Left hindlimb (tissue), 1 donor: ENCODE measurements at places on chromosomes 12 and 14.

GRCh38 chr12:50052964-50053363 is 4.4 kb upstream of the ASIC1 start:
- no peak for DNase-seq

- no peak for DNase-seq
Measured at GRCh38 chr12:95224202-95225170, 6.9 kb downstream of the VEZT start.

- DNase-seq: no peak
Measured at GRCh38 chr14:28777471-28778137, 11.0 kb downstream of the FOXG1 start.

DNA sequence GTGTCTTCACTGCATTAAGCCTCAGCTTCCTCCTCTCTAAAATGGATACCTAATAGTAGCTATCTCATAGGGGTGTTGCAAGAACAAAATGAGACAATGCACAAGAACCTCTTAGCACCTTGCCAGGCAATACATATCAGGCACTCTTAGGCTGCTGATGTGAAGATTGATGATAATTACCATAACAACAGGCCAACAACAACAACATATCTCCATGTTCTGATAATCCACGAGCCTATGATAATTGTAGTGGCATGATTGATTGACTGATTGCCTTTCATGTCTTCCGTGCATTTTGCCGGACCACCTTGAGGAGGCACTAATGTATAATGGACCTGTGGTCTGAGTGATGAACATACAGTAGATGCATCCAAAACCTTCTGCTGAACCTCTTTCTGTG is 50.7 kb upstream of the WSCD2 start:
- DNase-seq: no peak

- DNase-seq: no peak
Measured at GRCh38 chr14:89248411-89249064, 168.5 kb downstream of the FOXN3 start.

DNA sequence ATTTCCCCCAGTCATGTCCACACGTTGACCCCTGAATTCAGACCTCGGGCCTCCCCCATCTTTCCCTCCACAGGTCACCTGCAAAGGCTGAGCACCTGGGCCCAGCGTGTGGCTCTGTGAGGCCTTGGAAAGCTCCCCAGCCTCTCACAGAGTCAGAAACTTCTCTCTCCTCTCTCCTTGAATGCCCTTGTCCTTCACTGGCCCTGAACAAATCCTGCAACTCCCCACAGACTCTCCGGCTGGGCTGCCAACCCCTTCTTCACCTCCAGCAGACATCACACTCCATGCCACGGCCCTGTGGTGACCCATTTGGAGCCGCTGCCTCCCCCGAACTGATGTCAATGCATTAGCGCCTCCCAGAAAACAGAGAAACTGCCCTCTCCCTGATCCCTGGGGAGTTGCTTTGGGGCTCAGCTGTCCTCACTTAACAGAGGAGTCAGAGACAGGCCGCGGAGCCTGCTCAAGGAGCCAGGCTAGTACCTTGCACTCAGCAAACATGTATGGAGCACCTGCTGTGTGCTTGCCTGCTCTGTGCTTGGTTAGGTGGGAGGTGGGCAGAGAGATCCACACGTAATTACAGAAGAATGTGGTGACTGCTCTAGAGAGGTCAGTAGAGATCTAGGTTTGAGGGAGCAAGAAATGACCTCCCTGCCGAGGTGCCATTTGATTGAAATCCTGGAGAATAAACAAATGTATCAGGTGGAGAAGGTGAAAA is 99.2 kb upstream of the PWP1 start:
- no peak for DNase-seq

GRCh38 chr14:40100544-40101196 is 668.4 kb upstream of the FBXO33 start:
- DNase-seq: no peak

- peak; percentile 44 for DNase-seq
Measured at GRCh38 chr12:123050331-123050831, 69.9 kb downstream of the ARL6IP4 start.

DNA sequence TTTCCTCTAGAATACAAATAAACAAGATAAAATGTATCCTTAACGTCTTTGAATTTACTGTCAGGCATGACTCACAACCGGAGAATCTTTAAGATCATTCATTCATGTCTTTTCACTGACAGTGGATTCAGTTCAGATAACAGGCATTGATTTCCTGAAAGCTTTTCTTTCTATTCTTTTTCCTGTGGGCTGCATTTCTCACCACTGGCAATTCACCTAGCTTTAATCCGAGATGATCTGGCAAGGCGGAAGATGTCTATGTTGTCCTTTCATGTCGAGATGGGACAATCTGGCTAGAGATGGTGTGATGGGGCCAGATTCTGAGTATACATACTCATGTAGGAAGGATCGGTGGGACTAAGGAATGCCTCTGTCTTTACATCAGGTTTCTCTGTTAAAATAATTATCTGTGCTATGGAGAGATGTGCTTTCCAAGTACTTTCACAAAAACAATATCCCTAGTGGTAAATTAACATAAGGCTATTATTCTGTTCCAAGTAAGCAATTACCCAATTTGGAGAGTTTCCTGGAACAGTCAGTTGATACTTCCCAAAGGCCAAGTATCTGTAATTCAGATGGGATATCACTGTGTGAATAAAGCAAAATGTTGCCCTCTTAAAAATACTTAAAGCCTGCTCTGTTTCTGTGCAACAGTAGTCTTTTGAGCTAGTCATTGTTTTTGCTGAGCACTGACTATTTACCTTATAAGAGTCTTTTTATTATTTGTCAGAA is 17.8 kb downstream of the ACSS3 start:
- no peak for DNase-seq

- DNase-seq: no peak
Measured at GRCh38 chr14:95699412-95699811, 13.2 kb downstream of the TCL1B start.

GRCh38 chr12:51171884-51172514 is 936 bp downstream of the TFCP2 start:
- no peak for DNase-seq

DNA sequence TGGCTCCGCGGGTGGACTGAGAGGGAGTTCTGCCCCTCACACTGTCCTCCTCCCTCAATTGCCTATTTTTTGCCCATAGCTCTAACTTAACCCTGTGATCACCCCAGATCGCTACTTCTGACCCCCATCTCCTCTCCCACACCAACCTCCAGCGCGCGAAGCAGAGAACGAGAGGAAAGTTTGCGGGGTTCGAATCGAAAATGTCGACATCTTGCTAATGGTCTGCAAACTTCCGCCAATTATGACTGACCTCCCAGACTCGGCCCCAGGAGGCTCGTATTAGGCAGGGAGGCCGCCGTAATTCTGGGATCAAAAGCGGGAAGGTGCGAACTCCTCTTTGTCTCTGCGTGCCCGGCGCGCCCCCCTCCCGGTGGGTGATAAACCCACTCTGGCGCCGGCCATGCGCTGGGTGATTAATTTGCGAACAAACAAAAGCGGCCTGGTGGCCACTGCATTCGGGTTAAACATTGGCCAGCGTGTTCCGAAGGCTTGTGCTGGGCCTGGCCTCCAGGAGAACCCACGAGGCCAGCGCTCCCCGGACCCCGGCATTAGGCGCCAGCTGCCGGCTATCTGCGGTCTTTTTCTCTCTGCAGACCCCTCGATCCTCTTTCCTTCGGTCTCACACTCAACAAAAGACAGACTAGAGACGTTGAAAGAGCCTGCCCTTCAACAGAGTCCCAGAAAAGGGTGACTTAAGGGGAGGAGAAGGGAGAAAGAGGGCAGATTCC is 3.0 kb upstream of the TBX3 start:
- DNase-seq: peak; percentile 38

DNA sequence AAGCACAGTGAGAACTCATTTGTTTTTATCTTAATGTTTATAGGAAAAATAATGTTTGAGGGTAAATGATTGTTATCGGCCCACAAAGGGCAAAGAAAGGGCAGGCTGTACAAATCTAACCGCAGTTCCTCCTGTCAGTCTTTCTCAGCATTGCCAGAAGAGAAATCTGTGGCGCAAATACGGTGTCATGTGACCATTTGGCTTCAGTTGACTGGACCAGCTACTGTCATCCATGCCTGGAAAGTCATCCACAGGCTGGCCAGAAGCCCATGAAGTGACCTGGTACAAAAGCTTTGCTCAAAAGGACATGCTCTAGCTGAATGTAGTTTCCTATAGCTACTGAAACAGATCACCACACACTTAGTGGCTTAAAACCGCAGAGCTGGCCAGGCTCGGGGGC is 43.6 kb downstream of the HCAR2 start:
- no peak for DNase-seq

DNA sequence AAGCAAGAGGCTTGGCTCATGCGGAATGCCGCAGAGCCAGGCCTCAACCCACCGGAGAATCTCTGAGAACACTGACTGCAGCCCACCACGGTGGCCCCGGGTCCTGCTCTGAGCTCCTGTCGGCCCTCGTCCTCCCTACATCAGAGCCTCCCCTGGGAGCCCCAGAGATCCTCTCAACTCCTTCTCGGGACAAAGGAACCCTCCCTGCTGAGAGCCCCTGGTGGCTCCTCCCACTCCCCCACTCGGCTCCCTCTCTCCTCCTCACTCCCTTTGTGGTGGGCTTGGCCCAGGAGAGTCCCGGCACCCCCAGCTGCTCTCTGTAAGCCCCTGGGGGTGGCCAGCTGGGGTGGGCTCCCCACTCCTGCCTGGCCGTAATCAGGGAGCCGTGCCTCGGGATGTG is 11.1 kb upstream of the INF2 start:
- DNase-seq: peak; percentile 55

- no peak for DNase-seq
Measured at GRCh38 chr12:65638324-65638723, 186.0 kb upstream of the HMGA2 start.

DNA sequence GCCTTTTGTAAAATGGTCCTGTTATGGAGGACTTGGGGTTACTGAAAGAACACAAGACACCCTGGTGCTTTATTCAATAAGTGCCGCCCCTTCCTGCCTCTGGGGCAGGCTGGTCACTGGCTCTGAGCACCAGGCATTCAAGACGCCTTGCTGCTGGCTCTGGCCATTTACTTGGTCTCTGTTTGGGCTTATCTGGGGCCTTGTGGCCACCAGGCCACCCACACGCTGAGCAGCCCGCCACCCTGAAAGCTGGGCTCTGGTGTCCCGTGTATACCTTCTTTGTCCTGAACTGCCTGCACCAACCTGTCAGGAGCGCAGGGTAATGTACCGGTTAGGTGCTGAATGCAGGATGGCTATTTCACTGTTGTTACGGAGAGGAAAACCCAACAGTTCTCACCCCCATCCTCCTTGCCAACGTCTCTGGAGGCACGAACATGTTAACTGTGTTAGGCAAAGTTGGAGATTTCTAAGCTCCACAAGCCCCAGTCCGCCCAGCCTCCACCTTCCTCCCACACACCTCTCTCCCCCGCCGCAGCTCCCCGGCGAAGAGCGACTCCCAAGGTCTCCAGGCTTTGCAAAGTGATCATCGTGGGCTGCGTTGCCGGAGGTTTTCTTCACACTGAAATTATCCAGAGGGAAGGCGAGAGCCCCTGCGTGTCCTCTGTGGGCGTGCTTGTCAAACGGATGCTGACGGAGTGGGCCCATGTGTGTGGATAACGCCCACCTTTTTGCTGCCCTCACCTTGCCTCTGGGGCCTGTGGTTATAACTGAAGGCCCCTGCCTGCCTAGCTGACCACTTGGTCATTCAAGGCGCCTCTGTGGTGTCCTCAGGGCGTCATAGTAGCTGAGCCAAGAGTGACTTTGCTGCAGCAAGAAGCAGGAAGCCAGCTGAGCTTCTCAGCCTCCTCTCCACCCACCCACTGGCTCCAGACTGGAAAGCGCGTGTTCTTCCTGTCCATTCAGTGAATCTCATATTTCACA is 18.8 kb upstream of the BEGAIN start:
- DNase-seq: no peak

- no peak for DNase-seq
Measured at GRCh38 chr12:111310076-111310870, 58.6 kb downstream of the PHETA1 start.

- DNase-seq: no peak
Measured at GRCh38 chr12:116799955-116800354, 61.8 kb downstream of the RNFT2 start.

- no peak for DNase-seq
Measured at GRCh38 chr14:20434701-20435581, 1.0 kb downstream of the KLHL33 start.

- no peak for DNase-seq
Measured at GRCh38 chr12:49515266-49515665, 23.6 kb upstream of the KCNH3 start.

GRCh38 chr12:124756760-124757159 is 106.9 kb downstream of the SCARB1 start:
- no peak for DNase-seq

GRCh38 chr12:119804011-119804641 is 73.0 kb downstream of the CIT start:
- DNase-seq: peak; percentile 74

DNA sequence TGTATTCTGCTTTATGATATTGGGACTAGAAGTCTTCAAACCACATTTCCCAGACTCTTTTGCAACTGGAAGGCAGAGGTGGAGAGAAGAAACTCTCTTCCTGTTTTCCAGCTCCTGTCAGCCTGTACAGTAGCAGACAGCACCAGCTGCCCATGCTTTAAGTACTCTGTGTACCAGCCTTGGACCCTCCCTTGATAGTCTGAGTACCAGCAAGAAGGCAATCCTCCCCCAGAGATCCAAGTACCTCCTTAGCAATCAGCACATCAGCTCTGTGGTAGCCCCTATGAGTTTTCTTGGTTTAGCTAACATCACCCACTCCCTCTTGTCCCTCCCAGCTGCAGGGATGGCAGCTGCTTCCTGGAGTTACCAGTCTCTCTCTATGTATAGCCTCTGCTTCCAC is 56.3 kb downstream of the STXBP6 start:
- no peak for DNase-seq

DNA sequence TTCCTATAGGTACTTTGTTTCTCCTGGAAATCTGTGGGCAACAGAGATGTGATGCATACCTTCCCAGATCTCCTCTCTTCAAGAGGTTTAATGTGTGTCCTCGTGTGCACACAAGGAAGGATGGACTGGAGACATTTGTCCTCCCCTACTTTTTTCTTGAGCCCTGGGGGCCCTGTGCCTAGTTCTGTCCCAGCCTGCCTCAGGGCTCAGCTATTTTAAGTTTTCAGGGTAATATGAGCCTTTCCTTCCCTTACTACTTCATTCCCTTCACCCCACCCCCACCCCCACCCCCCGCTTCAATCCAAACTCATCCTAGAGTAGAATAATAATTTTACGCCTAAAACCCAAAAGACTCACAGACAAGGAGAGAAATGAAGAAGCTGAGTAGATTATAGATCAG is 446 bp downstream of the STAC3 start:
- no peak for DNase-seq

DNA sequence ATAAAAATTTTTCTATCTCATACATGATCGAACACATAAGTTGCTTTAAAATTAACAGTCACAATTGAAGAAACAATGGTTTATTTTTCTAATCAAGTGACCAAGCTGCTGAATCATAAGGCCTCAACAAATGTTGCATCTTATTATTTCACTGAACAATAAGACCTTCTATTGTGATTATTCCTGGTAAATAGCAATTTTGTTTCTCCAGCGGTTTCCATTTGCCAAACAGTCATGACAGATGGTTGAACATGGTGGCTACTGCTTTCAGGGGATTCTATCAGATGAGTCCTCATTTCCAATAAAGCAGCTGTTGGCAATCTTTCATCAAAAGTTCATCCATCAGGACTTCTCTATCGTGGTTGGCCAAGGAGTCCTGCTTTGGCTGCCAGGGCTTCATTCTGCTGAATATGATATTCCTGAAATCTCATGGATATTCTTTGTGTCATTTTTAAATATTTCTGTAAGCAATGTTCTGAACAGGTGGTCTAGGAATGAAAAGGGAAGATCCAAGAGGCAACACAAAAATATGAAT is 13.0 kb downstream of the TOMM20L start:
- DNase-seq: no peak

- no peak for DNase-seq
Measured at GRCh38 chr14:32075672-32076277, 1.3 kb upstream of the ARHGAP5 start.
